ENCODE measurements at places on chromosomes 5 and 9.

DNA sequence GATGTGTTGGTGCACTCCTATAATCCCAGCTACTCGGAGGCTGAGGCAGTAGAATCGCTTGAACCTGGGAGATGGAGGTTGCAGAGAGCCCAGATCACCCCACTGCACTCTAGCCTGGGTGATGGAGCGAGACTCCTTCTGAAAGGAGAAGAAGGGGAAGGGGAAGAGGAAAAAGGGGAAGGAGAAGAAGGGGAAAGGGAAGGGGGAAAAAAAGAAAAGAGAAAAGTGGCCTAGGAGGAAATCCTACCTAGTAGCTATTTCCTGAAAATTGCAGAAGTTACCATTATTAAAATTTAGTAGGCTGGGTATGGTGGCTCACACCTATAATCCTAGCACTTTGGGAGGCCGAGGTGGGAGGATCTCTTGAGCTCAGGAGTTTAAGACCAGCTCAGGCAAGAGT lies 67.4 kb downstream of the ARRDC3 start:
- H3K27me3 ChIP-seq: no peaks in the 10 kb centered on the region
- H3K27ac ChIP-seq: no peak overlapping the region
- H3K36me3 ChIP-seq: no peaks in the 10 kb centered on the region
- peaks cover 6% of the 10 kb centered on the region for H3K4me1 ChIP-seq

GRCh38 chr5:174572591-174572990 lies 151.8 kb upstream of the MSX2 start:
- no peaks in the 10 kb centered on the region for H3K36me3 ChIP-seq
- DNase-seq: no peak
- no peak overlapping the region for H3K27ac ChIP-seq
- no peak overlapping the region for H3K4me3 ChIP-seq

- H3K4me3 ChIP-seq: no peak overlapping the region
- H3K27me3 ChIP-seq: no peaks in the 10 kb centered on the region
- no peak overlapping the region for H3K27ac ChIP-seq
Observed at GRCh38 chr5:74174366-74174765, 466.2 kb downstream of the ENC1 start.

- no peak overlapping the region for H3K4me3 ChIP-seq
- H3K4me1 ChIP-seq: no peaks in the 10 kb centered on the region
- H3K36me3 ChIP-seq: no peaks in the 10 kb centered on the region
- H3K27ac ChIP-seq: no peak overlapping the region
- no peaks in the 10 kb centered on the region for H3K27me3 ChIP-seq
Observed at GRCh38 chr5:165057145-165057544, 1551.7 kb downstream of the MAT2B start.
